ENCODE measurements at places on chromosomes 7 and 10.

GRCh38 chr10:43417950-43418768, 9.2 kb upstream of the HNRNPF start:
- DNase-seq = no peak

- peak; percentile 15 for DNase-seq
Measured at GRCh38 chr7:117993377-117994003, 120.2 kb upstream of the CTTNBP2 start.

DNA sequence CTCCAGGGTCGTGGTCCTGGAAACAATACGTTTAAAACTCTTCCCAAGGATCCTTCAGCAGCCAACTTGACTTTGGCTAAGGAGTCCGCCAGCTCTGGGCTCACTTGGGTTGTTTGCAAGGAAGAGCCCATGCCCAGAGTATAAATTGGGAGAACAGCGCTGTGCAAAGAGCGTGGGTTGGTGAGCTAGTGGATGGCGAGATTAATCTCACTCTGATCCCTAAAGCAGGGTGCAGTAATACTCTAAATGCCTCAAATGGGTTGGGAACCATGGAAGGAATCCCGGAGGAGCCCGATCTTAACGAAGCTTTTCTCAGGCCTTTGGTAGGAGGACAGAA, 495 bp upstream of the SDHAF3 start:
- DNase-seq = no peak

GRCh38 chr7:41104631-41105030, 598.3 kb downstream of the INHBA start:
- no peak for DNase-seq

All from progenitor cell of endocrine pancreas (in vitro differentiated cells).